ENCODE measurements at places on chromosomes 16 and 17.

- DNase-seq, result no peak
Observed at GRCh38 chr16:6891496-6891895, 441.1 kb upstream of the RBFOX1 start.

- no peak for DNase-seq
Observed at GRCh38 chr17:43958748-43959352, 5.1 kb upstream of the PYY start.

DNA sequence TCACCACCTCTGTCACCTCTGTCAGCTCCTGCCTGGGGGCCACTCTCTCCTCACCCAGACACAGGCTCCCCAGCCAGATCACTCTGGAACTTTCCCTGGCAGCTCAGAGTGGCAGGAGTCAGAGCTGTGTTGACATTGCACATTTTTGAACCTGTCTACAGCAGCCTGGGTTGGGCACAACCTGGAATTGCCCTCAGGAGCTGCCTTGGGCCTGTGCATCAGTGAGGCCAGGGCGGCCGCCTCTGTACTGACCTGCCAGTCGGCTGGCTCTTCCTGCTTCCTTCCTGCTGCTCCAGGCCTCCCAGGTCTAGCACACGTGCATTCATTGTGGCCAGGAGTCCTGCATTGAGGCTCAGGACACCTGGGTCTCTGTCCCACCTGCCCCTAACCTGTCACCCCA is 14.2 kb upstream of the TMEM11 start:
- DNase-seq, result no peak

DNA sequence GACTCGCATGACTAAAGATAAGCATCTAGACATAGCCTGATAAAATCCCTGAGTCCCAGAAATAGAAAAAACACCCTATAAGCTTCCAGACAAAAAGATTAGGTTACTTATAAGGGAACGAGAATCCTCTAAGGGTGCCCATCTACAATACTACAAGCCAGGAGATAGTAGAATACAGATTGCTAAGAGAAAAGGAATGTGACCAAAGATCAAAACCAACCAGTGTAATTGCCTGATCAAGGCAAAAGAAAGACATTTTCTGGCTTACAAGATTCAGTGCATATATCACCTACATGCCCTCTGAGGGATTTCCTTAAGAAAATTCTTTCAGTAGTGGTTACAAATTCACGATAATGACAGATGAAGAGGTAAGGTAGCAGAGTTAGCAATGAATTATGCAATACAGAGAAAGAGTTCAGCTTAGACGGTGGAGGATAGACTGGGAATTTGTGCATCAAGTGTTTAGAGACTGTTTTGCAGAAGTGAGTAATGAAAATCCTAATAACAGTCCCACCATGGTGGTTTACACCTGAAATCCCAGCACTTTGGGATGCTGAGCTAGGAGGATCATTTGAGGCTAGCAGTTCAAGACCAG is 35.0 kb downstream of the BCL7C start:
- no peak for DNase-seq

DNA sequence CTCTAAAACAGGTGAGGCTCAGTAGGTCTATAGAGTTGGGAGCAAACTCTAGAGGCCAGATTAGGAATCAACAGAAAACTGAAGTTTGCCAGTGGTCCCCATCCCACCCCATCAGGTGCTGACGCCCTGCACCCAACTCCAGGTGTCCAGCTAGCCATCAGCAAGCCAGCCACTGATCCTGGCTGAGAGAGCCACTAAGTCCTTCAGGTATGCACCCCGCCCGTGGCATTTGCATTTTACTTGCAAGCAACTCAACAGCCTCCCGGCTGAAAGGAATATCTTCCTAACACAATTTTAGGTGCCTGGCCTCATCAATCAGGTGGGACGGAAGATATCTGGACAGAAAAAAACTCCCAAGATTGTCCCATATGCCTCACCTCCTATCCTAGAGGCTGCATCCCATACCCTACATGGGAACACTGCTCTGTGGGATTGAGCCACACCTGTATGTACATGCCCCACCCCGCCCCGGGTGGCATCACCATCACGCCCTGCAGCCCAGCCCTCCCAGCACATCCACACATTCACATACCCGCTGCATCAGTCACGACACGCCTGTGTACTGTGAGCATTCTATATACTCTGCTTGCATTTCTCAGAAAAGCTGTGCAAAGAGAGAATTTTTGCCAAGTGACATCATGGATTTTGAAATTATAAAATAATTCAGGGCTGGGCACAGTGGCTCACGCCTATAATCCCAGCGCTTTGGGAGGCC is 8.3 kb downstream of the OTOP3 start:
- no peak for DNase-seq

GRCh38 chr17:58666858-58667267 is 25.0 kb downstream of the TEX14 start:
- no peak for DNase-seq

- DNase-seq, result no peak
Observed at GRCh38 chr16:46927273-46927672, 43.1 kb downstream of the GPT2 start.

DNA sequence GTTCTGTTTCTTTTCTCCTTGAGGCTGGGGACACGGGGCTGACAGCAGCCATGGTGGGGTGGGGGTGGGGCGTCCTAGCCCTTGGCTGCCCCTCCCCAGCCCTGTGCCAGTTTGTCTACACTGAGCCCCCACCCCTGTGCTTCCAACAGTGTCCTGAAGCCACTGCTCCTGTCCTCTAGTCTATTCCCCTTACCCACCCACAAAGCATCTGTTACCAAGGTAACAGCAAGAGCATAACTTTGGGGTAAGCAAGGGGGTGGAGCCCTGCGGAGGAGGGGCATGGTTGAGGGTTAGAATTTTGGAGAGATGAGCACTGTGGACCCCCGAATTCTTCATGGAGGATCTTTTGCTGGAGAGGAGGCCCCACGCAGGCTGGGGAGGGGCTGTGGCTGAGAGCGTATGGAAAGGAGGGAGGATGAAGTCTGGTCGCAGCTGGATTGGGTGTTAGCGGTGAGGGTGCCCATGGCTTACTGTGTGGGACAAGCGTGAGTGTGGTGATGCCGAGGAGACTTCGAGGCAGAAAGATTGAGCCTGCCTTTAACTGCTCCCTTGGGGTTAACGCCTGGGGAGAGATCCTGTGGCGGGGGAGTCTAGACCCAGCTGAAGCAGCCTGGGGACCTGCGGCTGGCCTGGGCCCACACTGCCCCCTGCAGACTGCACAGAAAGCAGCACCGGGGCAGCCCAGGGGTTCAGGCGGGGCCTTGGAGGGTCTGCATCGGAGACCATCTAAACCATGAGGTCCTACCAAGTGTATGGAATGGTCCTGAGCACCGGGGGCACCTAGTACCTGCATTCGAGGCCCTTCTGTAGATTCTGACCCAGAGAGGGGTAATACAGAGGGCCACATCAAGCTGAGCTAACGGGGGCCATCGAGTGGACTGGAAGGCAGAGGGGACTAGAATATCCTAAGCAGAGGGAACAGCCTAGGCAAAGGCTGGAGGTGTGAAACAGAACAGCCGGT is 6.1 kb upstream of the STAC2 start:
- peak; percentile 85 for DNase-seq

- peak; percentile 18 for DNase-seq
Observed at GRCh38 chr16:69859105-69859989, 91.8 kb upstream of the CLEC18A start.

DNA sequence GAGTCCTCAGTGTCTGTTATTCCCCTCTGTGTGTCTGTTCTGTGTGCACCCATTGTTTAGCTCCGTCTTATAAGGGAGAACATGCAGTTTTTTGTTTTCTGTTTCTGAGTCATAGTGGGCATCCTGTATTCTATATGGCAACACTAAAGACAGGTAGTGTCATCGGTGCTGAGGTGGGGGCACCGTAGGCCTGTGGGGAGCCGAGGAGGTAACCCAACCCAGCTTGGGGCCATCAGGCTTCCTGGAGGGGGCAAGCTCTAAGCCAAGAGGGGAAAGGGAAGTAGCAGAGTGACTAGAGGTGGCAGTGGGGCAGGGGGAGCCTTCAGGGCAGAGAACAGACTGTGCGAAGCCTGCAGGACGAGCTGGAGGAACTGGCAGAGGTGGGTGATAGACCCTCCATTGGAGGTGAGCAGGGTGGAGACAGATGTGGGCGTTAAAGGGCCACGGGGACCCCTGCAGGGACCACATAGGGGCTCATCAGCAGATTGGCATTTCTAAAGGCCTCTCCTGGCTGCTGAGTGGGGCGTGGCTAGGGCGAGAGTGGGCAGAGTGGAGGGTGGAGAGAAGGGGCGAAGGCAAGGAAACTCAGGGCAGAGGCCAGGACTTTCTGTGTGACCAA is 36.5 kb downstream of the CPNE2 start:
- DNase-seq, result no peak

All from DND-41 (cell line).